H1 (cell line): ENCODE measurements at places on chromosomes 3 and 15.
A peak's percentile ranks its signal among the peaks of the same experiment; 100 is the strongest.

- H3K4me1 ChIP-seq, result no peaks in the 10 kb centered on the region
- H3K27ac ChIP-seq, result no peak overlapping the region
- no peak overlapping the region for H3K4me3 ChIP-seq
Measured at GRCh38 chr3:122011396-122011795, 10.7 kb downstream of the ILDR1 start.

GRCh38 chr3:100813828-100814227, 104.5 kb downstream of the TFG start:
- no peak for DNase-seq
- H3K27me3 ChIP-seq, result no peaks in the 10 kb centered on the region
- H3K4me3 ChIP-seq, result no peak overlapping the region
- no peaks in the 10 kb centered on the region for H3K4me1 ChIP-seq
- no peak overlapping the region for H3K27ac ChIP-seq

- H3K36me3 ChIP-seq, result no peaks in the 10 kb centered on the region
- H3K27me3 ChIP-seq, result no peaks in the 10 kb centered on the region
- no peak overlapping the region for H3K4me3 ChIP-seq
Measured at GRCh38 chr3:171688593-171688992, 121.7 kb downstream of the PLD1 start.

DNA sequence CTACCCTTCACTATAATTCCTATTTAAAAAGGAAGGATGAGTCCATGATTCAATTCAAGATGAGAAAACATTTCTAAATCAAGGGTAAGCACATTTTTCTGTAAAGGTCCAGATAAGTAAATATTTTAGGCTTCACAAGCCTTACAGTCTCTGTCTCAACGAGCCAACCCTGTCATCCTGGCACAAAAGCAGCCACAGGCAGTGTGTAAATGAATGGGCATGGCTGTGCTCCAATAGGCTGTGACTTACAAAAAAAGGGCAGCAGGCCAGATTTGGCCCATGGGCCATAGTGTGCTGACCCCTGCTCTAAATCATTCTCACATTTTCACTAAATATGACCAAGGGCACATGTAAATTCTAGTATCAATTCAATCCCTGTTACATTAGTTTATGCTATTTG, 200.4 kb downstream of the WNT5A start:
- H3K27ac ChIP-seq, result no peak overlapping the region
- H3K27me3 ChIP-seq, result no peaks in the 10 kb centered on the region
- H3K36me3 ChIP-seq, result no peaks in the 10 kb centered on the region
- no peak overlapping the region for H3K4me3 ChIP-seq

DNA sequence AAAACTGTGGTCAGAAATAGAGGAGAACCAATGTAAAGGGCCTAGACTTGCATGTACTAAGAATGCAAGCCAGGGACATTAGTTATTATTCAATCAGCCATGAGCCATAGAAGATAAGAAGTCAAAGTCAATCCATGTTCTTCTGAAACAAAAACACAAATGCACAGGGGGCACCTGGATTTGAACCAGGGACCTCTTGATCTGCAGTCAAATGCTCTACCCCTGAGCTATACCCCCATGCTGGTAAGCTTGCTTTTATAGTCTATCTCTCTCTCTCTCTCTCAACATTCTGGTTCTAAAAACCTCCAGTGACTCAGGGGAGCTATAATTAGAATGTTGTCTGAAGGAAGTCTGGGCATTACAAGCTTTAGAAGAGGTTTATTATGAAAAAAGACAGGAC, 85.6 kb upstream of the ACP3 start:
- H3K27me3 ChIP-seq, result no peaks in the 10 kb centered on the region
- no peak for DNase-seq
- H3K36me3 ChIP-seq, result no peaks in the 10 kb centered on the region
- no peak overlapping the region for H3K27ac ChIP-seq
- no peaks in the 10 kb centered on the region for H3K4me1 ChIP-seq
- no peak overlapping the region for H3K4me3 ChIP-seq

GRCh38 chr15:50798684-50799083, 33.2 kb upstream of the SPPL2A start:
- no peak overlapping the region for H3K27ac ChIP-seq
- no peaks in the 10 kb centered on the region for H3K27me3 ChIP-seq
- DNase-seq, result no peak
- no peaks in the 10 kb centered on the region for H3K4me1 ChIP-seq

- peak; percentile 57 for DNase-seq
- no peaks in the 10 kb centered on the region for H3K36me3 ChIP-seq
- peaks cover 18% of the 10 kb centered on the region for H3K27me3 ChIP-seq
- H3K4me1 ChIP-seq, result peaks cover 9% of the 10 kb centered on the region
Measured at GRCh38 chr3:73624017-73624820, 522 bp downstream of the PDZRN3 start.

- no peaks in the 10 kb centered on the region for H3K27me3 ChIP-seq
- H3K4me1 ChIP-seq, result peaks cover 6% of the 10 kb centered on the region; the same call in 1 of the 2 replicates
- no peak overlapping the region for H3K4me3 ChIP-seq
- 0 out of 2 replicates have a peak, but pooled peaks cover 2% of the 10 kb centered on the region for H3K36me3 ChIP-seq
- no peak overlapping the region for H3K27ac ChIP-seq
- DNase-seq, result no peak
Measured at GRCh38 chr15:42604894-42605744, 29.7 kb downstream of the STARD9 start.

- H3K4me1 ChIP-seq, result 0 out of 2 replicates have a peak, but pooled peaks cover 2% of the 10 kb centered on the region
- no peak overlapping the region for H3K4me3 ChIP-seq
- H3K36me3 ChIP-seq, result no peaks in the 10 kb centered on the region; the same call in 1 of the 2 replicates
- H3K27ac ChIP-seq, result no peak overlapping the region
- H3K27me3 ChIP-seq, result no peaks in the 10 kb centered on the region
Measured at GRCh38 chr3:7962301-7962700, 539.3 kb upstream of the LMCD1 start.

GRCh38 chr3:22555753-22556435, 647.2 kb upstream of the UBE2E2 start:
- DNase-seq, result no peak
- no peaks in the 10 kb centered on the region for H3K4me1 ChIP-seq
